ENCODE measurements at places on chromosomes 5 and 9. TPM values are rescaled to one million over a fixed set of nuclear protein-coding genes. Genes with fewer than 3 reads are reported as not detected.

Gene GABRA1
- total RNA-seq = not detected

GRCh38 chr5:62680121-62680520 lies 101.5 kb downstream of the LRRC70 start:
- no peak for DNase-seq

- no peak for DNase-seq
Measured at GRCh38 chr5:109099081-109099480, 310.7 kb downstream of the PJA2 start.

GRCh38 chr5:63959177-63959982 lies 2.9 kb downstream of the HTR1A start:
- no peak for DNase-seq

DNA sequence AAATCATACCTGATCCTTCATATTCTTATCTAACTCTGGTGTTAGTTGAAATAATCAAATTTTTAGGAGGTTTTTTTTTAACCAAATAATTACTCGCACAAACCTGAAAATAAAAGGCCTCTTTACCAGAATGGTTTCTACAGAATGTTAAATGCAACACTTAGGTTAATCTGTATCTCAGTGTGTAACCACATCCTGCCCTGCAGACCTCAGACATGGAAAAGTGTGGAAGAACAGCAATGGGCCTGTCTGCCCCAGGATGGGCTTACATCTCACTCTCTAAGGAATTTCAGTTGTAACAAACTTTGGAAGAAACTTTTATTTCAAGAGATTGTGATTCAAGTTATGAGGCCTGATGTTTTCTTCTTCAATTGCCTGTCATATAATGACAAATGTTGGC lies 32.5 kb upstream of the MIER3 start:
- DNase-seq = no peak

DNA sequence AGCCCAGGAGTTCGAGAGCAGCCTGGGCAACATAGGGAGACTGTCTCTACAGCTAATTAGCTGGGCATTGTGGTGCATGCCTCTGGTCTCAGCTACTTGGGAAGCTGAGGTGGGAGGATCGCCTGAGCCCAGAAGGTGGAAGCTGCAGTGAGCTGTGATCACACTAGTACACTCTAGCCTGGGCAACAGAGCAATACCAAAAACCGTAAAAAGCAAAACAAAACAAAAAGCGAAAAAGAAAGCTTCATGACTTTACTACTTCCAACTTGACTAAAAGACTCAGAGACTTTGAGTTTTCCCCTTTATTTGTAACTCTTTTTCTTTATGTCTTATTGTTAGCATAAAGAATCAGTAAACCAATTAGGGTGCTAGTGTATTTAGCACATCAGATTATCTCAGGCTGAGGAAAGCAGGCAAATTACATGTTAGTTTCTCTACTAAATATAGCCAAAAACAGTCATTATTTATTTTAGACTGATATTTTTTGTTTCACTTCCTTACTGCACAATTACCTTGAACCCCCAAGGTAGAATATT lies 5.4 kb downstream of the RAD17 start:
- no peak for DNase-seq

DNA sequence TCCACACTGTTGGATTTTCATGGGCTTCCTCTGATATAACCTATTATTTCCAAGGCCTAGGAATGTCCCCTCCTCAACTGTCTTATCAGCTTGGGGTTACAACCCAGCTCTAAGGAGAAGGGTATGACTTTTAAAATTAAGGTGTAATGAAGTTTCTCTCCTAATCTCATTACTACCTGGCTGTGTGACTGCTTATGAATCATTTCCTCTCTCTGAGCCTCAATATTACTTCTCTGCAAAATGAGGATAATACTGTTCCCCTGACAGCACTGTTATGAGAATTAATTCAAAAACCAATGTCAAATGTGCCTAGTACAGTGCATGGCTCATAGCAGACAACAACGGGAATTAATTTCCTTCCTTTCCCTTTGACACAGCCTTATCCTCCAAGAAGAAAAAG lies 118.9 kb downstream of the NR6A1 start:
- no peak for DNase-seq

Gene ARHGEF37
- total RNA-seq = 16.7 TPM

- no peak for DNase-seq
Measured at GRCh38 chr9:15370466-15371447, 51.9 kb upstream of the SNAPC3 start.

Gene OGN
- 3.1 TPM for total RNA-seq

- no peak for DNase-seq
Measured at GRCh38 chr5:14528115-14528514, 53.5 kb upstream of the OTULINL start.

Gene TEX48
- not detected for total RNA-seq

Gene CRB2
- not detected for total RNA-seq

DNA sequence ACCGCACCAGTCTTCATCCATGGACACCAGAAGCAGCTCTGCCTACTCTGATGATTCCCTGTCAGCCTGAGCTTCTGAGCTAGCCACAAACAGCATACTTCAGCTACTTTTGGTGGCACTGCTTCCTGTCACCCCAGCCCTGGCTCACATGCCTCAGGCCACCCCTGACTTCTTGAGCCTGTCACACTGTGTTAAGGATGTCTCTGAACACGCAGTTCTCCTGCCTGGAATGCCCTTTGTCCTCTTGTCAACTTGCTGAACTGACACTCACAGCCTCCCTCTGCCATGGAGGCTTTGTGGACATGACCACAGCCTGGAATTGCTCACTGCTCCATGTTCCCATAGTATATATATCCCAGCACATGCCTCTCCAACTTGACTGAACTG lies 7.2 kb downstream of the MACROH2A1 start:
- no peak for DNase-seq

Gene MATR3
- 181 TPM for total RNA-seq

GRCh38 chr9:110183208-110184145 lies 24.5 kb downstream of the C9orf152 start:
- peak; percentile 48 for DNase-seq

DNA sequence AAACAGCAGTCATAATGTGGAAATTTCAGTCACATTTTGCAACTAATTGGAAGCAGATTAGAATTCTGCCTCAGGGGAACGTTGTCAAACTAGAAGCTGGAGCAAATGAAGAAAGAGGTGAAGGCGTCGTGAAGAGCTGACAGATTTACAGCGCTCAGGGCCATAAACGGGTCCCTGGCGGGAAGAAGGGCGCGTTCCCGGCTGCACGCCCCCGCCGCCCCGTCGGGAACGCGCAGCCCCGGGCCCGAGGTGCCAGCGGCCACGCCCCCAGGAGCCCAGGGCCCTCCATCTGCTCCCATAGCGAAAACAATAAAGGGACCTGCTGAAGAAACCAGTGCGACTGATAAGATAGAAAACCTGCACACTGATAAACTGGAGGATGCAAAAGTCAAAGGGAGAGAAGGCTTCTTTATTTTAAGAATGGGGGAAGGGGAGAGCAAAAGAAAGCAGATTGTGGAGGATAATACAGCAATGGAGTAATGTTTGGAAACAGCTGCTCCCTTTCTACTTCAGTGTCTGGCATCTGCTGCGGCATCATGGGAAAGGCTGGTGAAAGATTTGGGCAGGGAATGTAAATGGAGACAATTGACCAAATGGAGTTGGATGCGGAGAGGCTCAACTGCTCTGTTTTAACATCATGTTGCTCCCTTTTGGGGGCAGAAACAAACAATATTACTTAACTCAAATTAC lies 11.1 kb downstream of the ZNF608 start:
- no peak for DNase-seq

Gene FABP6
- 0.83 TPM for total RNA-seq

- no peak for DNase-seq
Measured at GRCh38 chr5:175202463-175203068, 241.4 kb downstream of the DRD1 start.

Gene SPINK4
- total RNA-seq = not detected

GRCh38 chr5:158354958-158355357 lies 496.0 kb upstream of the CLINT1 start:
- no peak for DNase-seq

DNA sequence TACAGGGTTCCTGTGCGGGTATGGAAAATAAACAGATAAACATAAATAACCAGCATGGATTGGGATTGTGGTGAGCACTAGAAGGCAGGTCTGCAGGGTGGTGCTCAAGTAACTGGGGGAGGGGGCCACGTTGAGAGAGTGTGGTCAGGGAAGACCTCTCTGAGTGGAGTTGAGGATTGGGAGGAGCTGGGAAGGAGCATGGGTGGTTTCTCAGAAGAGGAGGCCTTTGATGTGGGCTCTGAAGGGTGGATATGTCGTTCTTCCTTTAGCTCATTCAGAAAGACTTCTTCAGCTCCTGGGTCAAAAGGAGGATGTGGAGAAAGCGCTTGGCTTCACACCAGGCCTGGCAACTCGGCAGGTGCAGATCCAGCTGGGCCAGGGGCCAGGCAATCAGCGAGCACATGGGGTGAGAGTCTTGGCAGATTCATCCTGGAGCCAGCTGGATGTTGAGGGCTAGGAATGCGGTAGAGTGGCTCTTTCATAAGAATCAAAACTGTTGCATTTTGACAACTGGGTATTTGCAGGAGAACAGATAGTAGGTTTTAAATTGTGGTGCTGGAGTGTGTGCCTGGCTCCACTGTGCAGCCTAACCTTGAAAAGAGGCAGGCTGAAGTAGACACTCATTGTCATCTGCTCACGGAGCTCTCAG lies 71.7 kb downstream of the PCSK5 start:
- DNase-seq = peak; percentile 81

Gene PAIP1
- 140 TPM for total RNA-seq

Gene SERF1A
- total RNA-seq = 2.8 TPM

- DNase-seq = no peak
Measured at GRCh38 chr5:40315126-40315525, 364.6 kb upstream of the PTGER4 start.

- no peak for DNase-seq
Measured at GRCh38 chr5:103573411-103573810, 10.8 kb upstream of the NUDT12 start.

Gene IL5
- not detected for total RNA-seq

GRCh38 chr5:14420101-14420811 lies 161.3 kb upstream of the OTULINL start:
- DNase-seq = no peak

DNA sequence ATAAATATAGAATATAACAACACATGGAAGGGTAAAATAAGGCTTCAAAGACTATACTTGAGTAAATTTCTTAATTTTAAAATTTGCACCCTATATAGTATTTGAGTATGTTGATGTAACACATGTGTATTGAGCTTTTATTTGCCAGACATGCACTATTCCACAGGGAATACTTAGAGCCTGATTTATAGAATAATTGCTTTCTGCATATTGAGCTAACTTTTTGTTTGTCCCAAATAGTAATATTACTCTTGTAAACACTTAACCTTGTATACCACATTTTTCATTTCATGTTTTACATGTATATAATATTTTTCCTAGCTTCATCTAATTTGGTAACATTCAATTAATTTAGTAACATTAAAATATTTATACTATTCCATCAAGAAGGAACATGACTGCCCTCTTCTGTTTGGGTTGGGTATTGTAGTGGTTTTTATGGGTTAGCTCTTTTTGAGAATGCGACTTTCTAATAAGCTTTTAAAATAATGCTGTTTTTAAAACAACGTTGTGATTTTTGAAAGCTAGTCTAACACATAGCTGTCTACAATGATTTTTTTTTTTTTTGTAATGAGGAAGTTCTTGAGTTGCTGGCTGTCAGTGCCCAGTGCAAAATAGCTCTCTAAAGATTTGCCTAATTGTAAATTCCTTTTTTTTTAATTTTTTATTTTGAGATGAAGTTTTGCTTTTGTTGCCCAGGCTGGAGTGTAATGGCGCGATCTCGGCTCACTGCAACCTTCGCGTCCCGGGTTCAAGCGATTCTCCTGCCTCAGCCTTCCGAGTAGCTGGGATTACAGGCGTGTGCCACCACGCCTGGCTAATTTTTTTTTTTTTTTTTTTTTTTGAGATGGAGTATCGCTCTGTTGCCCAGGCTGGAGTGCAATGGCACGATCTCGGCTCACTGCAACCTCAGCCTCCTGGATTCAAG lies 4.8 kb downstream of the SUB1 start:
- DNase-seq = no peak

GRCh38 chr5:68817632-68818031 lies 276.2 kb upstream of the SLC30A5 start:
- no peak for DNase-seq

- DNase-seq = no peak
Measured at GRCh38 chr5:71384706-71385105, 70.7 kb upstream of the BDP1 start.

DNA sequence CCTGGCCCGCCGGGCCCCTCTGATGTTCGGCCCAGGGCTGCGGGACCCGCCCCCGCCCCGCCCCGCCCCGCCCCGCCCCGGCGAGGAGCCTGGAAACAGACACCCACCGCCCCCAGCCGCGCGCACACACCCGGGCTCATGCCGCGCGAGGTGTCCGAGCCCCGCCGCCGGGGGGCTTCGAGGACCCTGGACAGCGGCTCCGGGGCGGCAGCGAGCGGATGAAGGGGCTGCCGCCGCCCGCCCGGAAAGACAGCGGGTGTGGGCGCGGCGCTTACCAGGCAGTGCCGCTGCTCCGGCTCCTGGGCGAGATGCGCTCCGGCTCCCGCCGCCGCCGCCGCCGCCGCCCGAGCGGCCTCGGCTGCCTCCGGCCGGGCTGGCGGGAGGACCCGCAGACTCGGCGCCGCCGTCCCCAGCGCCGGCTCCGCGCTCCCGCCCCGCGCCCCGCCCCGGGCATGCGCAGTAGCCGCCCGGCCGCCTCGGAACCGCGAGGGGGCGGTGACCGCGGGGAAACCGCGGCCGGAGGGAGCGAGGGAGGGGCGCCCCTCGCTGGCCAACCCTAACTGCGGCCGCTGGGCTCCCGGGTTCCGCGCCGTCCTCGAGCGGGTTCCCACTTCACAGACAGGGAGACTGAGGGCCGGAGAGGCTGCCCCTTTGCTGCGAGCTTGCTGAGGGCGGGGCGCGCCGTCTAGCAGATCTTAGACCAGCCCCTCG lies at the start of gene GPRIN1:
Gene GPRIN1 (minus strand): TSS at position 433 of the 711 bp plus-strand sequence. CDS start 10,322 bp downstream, outside the sequence.
- DNase-seq = peak; percentile 57

Gene NDOR1
- 5.8 TPM for total RNA-seq

- DNase-seq = peak; percentile 56
Measured at GRCh38 chr9:137286975-137287383, 9.5 kb downstream of the TOR4A start.

DNA sequence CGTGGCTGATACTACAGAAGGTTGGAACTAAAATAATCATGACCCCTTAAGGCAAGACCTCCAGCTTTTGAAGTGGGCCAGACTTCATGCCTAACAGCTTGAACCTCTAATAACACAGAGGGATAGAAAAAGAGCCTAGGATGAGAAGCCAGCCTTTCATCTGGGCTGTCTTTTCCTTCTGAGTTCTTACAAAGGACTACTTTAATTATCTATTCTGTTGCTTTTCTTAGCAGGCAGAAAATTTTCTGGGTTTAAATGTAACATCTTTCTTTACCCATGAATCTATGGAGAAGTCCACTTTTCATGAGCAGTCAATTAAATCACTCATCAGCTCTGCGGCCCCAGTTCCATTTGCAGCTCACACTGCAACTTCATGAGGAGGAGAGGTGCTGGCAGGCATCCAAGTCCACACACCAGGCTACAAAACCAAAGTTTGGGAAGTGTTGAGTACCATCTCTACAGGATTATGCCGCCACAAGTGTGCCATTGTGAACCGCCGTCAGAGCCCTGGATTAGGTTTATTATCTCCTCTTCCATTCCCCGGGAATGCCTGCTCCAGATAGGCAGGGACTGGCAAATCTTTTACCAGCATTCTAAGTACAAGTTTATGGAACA lies 192.0 kb downstream of the TLE4 start:
- no peak for DNase-seq

Gene PCDHB14
- 2.6 TPM for total RNA-seq

Gene HRH2
- 37.7 TPM for total RNA-seq

Gene FAM153A
- 1.1 TPM for total RNA-seq

GRCh38 chr9:21205204-21205603 lies 1.7 kb downstream of the IFNA10 start:
- DNase-seq = no peak

Measured in heart left ventricle (tissue), 16 donors.